ENCODE measurements at places on chromosomes 3 and 15. TPM values are rescaled to one million over a fixed set of nuclear protein-coding genes. Genes with fewer than 3 reads are reported as not detected.

The CLRN1 gene
- total RNA-seq, result not detected

The SACM1L gene
- 61.8 TPM for total RNA-seq

- DNase-seq, result no peak
Measured at GRCh38 chr3:79392479-79392878, 375.3 kb downstream of the ROBO1 start.

DNA sequence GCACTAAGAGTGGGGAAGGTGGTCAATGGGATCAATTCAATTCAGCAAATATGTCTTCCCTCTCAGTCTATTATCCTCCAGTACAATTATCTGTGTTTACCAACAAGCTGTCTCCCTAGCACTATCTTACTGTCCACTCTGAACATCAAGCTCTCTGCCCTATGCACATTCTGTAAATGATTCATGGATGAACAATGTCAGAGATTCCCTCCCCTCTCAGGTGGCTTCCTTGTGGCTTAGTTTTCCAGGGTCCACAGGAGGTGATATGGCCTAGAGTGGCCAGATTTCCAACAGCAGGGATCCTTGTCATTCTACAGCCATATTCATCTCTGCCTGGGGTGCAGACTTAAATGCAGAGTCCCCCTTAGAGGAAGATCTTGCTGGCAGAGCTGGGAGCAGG is 225.1 kb downstream of the UACA start:
- no peak for DNase-seq

The IGSF11 gene
- not detected for total RNA-seq

GRCh38 chr15:48806151-48806550 is 4.7 kb downstream of the CEP152 start:
- no peak for DNase-seq

DNA sequence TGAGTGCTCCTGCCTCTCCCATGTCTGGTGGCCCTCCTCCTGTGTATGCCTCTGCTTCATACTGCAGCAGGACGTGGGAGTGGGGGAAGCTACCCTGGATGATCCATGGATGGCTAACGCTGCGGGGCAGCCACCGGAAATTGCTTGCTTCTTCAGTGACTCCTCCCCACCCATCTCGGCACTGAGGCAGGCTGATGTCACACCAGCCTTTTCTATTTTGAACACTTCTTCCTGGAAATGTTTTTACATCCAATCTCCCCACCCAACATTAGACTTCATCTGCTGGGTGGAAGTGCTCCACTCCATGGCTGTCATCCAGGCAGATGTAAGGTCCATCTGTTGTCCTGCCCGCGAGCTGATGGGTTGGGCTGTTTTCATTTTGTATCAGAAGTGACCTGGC is 58.9 kb upstream of the MUC13 start:
- DNase-seq, result no peak
